ENCODE measurements at places on chromosomes 11 and 22.

DNA sequence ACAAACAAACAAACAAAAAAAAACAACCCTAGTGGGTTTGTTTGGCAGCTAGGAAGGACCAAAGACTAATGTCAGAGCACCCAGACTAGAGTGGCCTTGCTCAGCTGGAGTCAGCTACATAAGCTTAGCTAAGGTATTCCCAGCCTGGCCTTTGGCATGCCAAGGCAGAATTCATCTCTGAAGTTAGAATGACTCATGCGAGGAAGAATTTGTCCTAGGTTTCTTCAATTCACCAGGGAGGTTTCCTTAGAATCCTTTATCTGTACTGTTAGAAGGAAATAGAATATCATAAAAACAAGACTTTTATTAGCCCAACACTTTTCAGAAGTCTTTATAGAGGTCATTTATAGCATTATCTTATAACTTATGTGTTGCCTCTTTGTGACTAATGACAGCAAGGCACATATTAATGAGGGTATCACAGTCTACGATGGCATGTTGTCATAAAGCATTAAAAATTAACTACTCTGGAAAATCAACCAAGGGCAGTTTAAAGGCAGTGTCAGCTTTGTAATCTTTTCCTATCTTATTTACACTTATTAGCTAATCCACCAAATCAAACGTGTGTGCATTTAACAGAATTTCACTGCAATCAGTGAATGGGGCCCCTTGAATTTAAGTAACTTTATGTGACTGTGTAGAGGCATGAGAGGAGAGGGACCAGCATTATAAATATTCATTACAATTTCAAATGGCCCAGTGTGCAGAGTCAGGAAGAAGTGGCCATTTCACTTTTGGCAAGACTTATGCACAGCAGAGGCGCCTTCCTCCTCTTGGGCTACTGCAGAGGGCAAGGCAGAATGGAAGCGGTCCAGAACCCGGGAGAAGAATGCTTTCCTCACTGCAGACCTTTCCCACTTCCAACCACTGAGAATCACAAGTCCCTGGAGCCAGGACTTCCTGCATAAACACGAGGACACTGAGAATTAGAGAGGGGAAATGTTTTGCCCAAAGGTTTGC, 36.3 kb downstream of the SLC5A1 start:
- H3K27me3 ChIP-seq = peaks cover 12% of the 10 kb centered on the region
- H3K27ac ChIP-seq = no peak overlapping the region
- no peak for DNase-seq
- H3K36me3 ChIP-seq = no peaks in the 10 kb centered on the region

- no peak overlapping the region for H3K4me3 ChIP-seq
- H3K4me1 ChIP-seq = no peaks in the 10 kb centered on the region
- no peaks in the 10 kb centered on the region for H3K27me3 ChIP-seq
- no peaks in the 10 kb centered on the region for H3K36me3 ChIP-seq
Observed at GRCh38 chr11:134098566-134099184, 29.8 kb downstream of the JAM3 start.

DNA sequence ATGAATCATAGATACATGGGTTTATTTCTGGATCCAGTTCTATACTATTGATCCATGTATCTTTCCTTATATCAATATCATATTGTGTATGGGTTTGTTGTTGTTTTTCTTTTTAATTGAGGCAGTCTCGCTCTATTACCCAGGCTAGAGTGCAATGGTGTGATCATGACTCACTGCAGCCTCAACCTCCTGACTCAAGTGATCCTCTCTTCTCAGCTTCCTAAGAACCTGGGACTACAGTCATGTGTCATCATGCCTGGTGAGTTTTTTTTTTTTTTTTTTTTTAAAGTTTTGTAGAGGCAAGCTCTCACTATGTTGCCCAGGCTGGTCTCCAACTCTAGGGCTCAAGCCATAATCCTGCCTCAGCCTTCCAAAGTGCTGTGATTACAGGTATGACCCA, 1589.4 kb upstream of the TENM4 start:
- H3K4me1 ChIP-seq = no peaks in the 10 kb centered on the region
- H3K27me3 ChIP-seq = no peaks in the 10 kb centered on the region
- H3K4me3 ChIP-seq = no peak overlapping the region
- no peak overlapping the region for H3K27ac ChIP-seq

- peaks cover 73% of the 10 kb centered on the region for H3K36me3 ChIP-seq
- peak overlapping the region; percentile 96 for H3K27ac ChIP-seq
- peak; percentile 60 for DNase-seq
- peak overlapping the region; percentile 91 for H3K4me3 ChIP-seq
- no peaks in the 10 kb centered on the region for H3K27me3 ChIP-seq
Observed at GRCh38 chr11:62600367-62601121, 1.1 kb downstream of the MTA2 start.

GRCh38 chr11:35360055-35360530, 59.3 kb downstream of the SLC1A2 start:
- no peak overlapping the region for H3K4me3 ChIP-seq
- H3K4me1 ChIP-seq = no peaks in the 10 kb centered on the region
- no peak for DNase-seq
- no peaks in the 10 kb centered on the region for H3K36me3 ChIP-seq
- no peaks in the 10 kb centered on the region for H3K27me3 ChIP-seq

- H3K27ac ChIP-seq = peak overlapping the region; percentile 82
- H3K4me3 ChIP-seq = no peak overlapping the region
- H3K36me3 ChIP-seq = peaks cover 16% of the 10 kb centered on the region
- H3K27me3 ChIP-seq = no peaks in the 10 kb centered on the region
- no peak for DNase-seq
- H3K4me1 ChIP-seq = peaks cover 11% of the 10 kb centered on the region
Observed at GRCh38 chr11:72828081-72828567, 13.9 kb downstream of the ATG16L2 start.

GRCh38 chr11:107043242-107044006, 25.1 kb upstream of the GUCY1A2 start:
- no peak overlapping the region for H3K4me3 ChIP-seq
- no peak for DNase-seq
- no peaks in the 10 kb centered on the region for H3K36me3 ChIP-seq
- H3K27ac ChIP-seq = no peak overlapping the region
- H3K4me1 ChIP-seq = no peaks in the 10 kb centered on the region
- no peaks in the 10 kb centered on the region for H3K27me3 ChIP-seq

- no peaks in the 10 kb centered on the region for H3K36me3 ChIP-seq
- peaks cover 16% of the 10 kb centered on the region for H3K27me3 ChIP-seq
- peaks cover 3% of the 10 kb centered on the region for H3K4me1 ChIP-seq
- H3K4me3 ChIP-seq = no peak overlapping the region
Observed at GRCh38 chr11:17412488-17413180, 24.2 kb upstream of the KCNJ11 start.

DNA sequence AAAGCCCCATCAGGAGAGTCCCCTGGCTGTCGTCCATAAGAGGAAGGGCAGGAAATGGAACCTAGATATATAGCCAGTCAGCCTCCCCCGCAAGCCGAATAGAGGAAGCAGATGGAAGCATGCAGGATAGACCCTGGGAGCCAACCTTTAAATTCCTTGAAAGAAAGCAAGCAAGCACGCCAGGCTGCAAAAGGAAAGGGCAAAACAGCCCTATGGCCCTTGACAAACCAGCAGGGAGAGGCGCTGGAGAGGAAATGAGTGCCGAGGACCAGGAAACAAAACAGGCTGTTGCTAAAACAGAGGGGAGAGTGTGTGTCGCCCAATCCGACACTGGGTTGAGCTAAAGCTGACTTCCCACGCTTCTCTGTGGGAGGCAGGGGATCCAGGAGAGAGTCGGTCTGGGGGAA, 203.5 kb upstream of the MTNR1B start:
- H3K4me3 ChIP-seq = peak overlapping the region; percentile 24
- peaks cover 14% of the 10 kb centered on the region for H3K4me1 ChIP-seq
- H3K27me3 ChIP-seq = peaks cover 22% of the 10 kb centered on the region
- peak; percentile 6 for DNase-seq
- H3K27ac ChIP-seq = no peak overlapping the region
- H3K36me3 ChIP-seq = no peaks in the 10 kb centered on the region
